ENCODE measurements at places on chromosomes 7 and 10.

- DNase-seq: no peak
Observed at GRCh38 chr7:37352974-37353948, 95.4 kb downstream of the ELMO1 start.

DNA sequence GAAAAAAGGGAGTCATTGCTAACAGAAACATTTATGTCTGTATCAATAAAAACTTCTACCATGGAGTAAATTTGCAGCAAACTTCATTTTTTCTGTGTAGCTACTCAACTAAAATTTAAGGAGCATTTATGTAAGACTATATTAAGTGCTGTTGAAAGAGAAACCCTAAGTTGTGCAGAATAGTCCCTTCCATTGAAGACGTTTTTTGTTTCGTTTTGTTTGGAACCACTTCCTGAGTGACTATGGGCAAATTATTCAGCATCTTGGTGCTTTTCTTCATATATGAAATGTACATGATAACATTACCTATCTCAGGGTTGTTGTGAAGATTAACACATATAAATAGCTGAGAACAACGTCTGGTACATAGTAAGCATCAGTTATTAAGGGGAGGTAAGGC, 24.3 kb downstream of the SEM1 start:
- DNase-seq: no peak

GRCh38 chr7:146090023-146090645, 26.5 kb upstream of the CNTNAP2 start:
- DNase-seq: peak; percentile 64

- no peak for DNase-seq
Observed at GRCh38 chr10:114239994-114240345, 916 bp downstream of the VWA2 start.

GRCh38 chr10:110600487-110601101, 33.1 kb downstream of the SMC3 start:
- no peak for DNase-seq

DNA sequence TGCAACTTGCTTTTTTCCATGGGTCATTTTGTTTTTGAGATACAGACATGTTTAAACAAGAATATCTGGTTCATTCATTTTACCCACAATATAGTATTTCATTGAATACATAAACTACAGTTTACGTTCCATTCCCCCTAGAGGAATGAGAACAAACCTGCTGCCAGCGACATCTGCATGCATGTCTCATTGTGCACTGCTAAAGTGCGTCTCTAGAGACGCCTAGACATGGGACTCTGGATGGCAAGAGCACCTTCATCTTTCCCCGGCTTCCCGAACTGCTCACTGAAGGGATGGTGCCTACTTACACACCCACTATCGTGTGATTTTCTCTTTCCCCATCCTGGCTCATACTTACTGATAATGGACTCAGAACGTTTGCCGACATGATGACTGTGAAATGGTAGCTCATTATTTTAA, 1.2 kb upstream of the ZNF777 start:
- DNase-seq: no peak

DNA sequence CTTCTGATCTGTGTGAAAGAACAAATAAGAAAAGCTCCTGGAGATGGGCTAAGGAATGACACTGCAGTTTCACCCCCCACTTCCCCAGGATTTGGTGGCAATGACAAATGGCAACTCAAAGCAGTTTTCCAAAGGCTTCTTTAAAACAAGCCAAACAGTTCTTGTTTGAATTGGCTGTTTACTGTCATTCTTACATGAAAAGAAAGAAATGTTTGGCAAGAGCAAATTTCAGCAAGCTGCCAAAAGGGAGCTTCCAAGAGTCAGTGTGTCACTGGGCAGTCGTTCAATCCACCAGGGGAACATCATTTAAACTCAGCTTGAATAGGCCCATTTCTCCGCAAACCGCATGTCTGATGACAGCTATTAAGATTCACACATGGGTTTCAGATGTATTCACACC, 119.0 kb upstream of the RHOBTB1 start:
- DNase-seq: no peak
